DMS53 (cell line): ENCODE measurements at places on chromosomes 6 and 20.

- DNase-seq, result no peak
Observed at GRCh38 chr6:163432300-163432699, 17.8 kb downstream of the QKI start.

- DNase-seq, result no peak
Observed at GRCh38 chr6:132950566-132950965, 136.2 kb downstream of the RPS12 start.

- no peak for DNase-seq
Observed at GRCh38 chr6:39956936-39957335, 22.7 kb upstream of the MOCS1 start.

DNA sequence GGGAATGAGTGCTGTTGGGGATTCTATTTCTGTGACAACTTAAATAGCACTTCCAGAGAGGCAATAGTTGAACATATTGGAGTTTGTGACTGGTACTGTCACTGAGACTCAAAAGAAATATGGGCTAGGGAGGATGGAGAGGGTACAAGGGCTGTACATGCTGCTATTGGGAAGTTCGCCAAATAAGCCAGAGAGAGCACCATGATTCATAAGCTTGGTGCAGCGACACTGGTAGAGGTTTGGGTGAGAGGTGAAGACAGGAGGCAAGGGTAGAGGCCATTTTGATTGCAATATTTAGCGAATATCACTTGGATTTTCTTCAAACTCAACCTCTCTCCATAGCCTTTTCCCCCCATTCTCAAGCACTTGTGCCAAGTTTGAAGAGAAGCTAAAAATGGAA lies 214.3 kb downstream of the OGFRL1 start:
- no peak for DNase-seq

DNA sequence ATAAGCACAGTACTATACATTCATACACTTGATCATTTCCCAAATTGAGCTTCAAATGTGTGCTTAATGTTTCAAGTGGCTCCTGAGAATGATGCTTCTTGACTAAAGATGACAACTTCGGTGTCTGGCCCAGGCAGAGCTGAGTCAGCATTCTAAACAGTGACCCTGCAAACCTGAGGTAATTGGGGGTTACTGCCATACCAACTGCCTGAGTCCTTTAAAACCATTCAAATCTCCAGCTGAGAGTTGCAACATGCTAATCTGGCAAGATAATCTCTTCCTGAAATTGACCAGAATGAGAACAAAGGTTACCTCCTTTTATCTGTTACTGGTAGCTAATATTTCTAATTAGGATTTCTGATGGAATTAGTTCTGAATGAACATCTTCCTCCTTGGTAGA lies 8.2 kb downstream of the BACH2 start:
- no peak for DNase-seq

DNA sequence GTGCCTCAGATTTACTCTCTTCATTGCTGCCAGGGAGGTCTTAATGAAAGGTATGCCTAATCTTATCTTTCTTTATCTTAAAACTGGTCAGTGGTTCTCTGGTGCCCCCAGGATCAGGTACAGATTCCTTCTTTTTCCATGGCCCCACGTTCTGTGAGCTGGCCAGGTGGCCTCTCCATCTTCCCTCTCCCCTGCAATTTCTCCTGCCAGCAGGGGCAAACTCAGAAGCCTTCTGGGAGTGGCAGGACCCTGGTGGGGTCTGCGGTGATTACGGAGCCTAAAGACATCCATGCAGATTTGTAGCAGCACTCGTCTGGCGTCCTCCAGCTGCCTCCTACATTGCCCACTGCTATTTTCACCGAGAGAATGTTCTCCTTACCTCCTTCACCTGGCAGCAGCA lies 95.8 kb downstream of the CCDC170 start:
- no peak for DNase-seq

GRCh38 chr20:4925842-4926530 lies 75.3 kb downstream of the SLC23A2 start:
- DNase-seq, result no peak

DNA sequence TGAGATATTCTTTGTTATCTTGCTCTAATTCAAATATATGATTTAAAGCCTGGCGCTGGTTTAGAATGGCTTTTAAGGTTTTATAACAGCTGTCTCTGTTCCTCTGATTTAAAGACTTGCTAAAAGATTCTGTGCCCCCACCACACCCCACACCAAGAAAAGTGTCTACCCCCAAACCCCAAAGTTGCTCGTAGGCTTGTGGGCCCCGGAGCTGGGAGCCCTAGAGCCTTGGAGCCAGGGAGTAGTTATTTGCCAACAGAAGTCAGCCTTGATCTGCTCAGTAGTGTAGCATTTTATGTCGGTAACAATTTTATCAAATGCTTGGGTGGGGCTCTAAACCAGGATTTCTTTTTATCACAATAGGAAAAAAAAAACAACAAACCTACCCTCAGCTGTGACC lies 105.2 kb upstream of the TRAF3IP2 start:
- DNase-seq, result no peak

GRCh38 chr20:58179432-58180099 lies 48.9 kb downstream of the ANKRD60 start:
- peak; percentile 39 for DNase-seq

DNA sequence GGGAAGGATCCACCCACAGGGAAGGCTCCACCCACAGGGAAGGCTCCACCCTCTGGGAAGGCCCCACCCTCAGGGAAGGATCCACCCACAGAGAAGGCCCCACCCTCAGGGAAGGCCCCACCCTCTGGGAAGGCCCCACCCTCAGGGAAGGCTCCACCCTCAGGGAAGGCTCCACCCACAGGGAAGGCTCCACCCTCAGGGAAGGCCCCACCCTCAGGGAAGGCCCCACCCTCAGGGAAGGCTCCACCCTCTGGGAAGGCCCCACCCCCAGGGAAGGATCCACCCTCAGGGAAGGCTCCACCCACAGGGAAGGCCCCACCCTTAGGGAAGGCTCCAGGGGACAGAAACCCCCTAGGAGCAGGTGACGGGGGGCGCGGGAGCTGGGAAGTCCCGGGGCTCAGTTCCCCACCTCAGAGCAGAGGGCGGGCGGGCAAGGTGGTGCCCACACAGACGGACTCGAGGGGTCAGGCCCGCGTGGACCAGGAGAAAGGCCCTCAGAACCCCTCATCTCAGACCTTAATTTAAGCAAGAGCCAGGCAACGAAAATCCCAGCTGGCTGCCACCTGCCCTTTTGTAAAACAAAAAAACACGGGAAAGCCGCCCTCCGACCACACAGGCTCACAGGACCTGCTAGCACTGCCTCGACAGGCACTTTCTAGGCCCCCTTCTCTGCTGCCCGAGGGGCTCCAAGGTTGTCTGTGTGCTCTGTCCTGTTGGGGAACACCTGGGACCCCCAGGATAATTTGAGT lies 39.7 kb downstream of the KCNQ2 start:
- peak; percentile 21 for DNase-seq

GRCh38 chr6:154993026-154993425 lies 2.1 kb upstream of the TIAM2 start:
- DNase-seq, result no peak

DNA sequence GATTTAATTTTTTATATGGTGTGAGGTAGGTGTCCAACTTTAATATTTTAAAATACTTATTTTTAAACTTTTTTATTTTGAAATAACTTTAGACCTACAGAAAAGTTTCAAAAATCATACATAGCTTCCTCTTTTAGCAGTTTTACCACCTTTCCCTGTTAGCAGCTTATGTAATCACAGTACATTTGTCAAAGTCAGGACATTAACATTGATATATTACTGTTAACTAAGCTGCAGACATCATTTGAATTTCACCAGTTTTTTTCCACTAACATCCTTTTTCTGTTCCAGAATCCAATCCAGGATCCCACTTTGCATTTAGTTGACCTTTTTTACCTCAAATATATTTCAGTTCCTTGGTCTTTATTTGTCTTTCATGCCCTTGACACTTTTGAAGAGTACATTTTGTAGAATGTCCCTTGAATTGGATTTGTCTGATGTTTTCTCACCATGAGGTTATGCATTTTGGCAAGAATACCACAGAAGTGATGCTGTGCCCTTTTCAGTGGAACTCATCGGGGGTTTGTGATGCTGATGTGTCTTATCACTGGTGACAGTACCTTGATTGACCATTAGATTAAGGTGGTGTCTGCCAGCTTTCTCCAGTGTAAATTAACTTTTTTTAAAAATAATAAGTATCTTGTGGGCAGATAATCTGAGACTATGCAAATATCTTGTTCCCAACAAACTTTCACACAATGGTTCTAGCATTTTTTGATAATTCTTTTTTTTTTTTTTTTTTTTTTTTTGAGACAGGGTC lies 33.4 kb downstream of the TTLL9 start:
- no peak for DNase-seq

GRCh38 chr6:146850238-146850896 lies 251.6 kb downstream of the ADGB start:
- no peak for DNase-seq

- no peak for DNase-seq
Observed at GRCh38 chr6:99362678-99363268, 13.3 kb upstream of the FAXC start.

DNA sequence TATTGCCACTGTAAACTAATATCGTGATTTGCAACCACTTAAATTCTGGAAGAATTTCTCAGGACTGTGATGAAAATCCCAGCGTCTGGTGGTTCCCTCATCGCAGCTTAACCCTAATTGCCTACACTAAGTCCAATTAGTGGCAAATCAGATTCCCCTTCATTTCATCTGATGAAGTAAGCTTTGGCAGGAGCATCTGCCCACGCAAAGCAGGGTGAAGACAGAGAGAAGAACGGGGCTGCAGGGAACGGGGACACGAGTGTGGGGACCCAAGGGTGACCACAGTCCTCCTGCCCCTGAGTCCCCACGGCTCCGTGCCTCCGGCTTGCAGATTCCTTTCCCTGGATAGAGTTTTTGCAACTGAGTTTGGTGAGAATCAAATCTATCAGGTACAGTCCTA lies 159.5 kb downstream of the LY86 start:
- no peak for DNase-seq

DNA sequence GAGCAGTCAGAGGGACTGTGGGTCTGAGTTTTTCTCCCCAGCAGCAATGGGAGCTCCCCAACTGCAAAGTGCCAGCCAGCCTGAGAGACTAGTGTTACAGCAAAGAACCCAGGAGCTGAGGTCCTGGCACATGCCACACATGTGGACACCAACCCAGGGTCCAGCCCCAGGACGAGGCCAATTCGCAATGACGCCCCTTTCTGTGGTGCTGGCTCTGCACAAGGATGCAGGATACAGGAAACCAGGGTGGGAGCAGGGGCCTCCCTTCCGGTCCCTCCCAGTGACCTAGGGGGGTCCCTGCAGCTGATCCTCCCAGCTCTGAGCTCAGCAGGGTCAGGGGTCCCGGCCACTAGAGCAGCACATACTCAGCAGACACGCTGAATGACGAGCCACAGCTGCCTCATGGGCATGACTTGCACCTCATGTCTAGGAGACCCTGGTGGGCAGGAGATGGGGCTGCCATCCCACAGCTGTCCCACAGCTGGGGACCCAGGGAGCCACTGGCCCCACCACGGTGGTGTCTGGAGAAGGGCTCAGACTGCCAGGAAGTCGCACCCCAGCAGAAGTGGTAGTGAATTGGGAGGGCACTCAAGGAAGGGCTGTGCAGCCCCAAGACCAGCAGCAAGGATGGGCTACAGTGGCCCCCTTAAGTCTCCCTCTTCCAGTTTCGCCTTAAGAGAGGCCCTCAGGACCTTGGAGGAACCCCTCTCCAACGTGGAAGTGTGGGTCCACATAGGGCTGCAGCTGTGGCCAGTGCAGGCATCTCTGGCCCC lies 3.6 kb downstream of the ARFRP1 start:
- DNase-seq, result no peak

- peak; percentile 20 for DNase-seq
Observed at GRCh38 chr6:6657085-6657819, 68.7 kb downstream of the LY86 start.

DNA sequence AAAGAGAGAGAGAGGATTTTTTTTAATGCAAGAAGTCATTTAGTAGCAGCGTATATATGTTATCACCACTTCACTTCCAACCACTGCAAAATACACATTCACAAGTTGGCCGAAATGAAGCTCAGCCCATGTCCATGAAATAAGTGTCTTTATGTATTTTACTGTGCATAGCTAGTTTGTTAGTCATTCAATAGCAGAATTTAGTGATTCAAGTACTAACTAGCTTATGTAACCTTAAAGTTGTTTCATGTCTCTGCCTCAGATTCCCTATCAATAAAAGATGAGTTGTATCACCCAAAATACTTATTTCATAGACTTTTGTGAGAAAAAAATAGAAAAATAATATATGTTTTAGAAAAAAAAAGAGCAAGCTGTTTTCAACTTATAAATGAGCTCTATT lies 153.7 kb upstream of the PRDM1 start:
- no peak for DNase-seq

GRCh38 chr6:47404435-47404834 lies 73.2 kb upstream of the CD2AP start:
- DNase-seq, result no peak

DNA sequence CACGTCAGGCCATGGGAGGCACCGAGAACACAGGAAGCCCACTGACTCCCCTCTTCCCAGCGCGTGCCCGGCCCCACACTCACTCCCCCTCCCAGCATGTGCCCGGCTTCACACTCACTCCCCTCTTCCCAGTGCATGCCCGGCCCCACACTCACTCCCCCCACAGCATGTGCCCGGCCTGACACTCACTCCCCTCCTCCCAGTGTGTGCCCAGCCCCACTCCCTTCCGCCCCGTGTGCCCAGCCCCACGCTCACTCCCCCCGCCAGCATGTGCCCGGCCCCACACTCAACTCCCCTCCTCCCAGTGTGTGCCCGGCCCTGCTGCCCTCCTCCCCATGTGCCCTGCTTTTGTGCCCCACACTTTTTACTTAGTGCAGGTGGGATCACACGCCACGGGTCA lies 9.7 kb downstream of the RTEL1 start:
- no peak for DNase-seq

DNA sequence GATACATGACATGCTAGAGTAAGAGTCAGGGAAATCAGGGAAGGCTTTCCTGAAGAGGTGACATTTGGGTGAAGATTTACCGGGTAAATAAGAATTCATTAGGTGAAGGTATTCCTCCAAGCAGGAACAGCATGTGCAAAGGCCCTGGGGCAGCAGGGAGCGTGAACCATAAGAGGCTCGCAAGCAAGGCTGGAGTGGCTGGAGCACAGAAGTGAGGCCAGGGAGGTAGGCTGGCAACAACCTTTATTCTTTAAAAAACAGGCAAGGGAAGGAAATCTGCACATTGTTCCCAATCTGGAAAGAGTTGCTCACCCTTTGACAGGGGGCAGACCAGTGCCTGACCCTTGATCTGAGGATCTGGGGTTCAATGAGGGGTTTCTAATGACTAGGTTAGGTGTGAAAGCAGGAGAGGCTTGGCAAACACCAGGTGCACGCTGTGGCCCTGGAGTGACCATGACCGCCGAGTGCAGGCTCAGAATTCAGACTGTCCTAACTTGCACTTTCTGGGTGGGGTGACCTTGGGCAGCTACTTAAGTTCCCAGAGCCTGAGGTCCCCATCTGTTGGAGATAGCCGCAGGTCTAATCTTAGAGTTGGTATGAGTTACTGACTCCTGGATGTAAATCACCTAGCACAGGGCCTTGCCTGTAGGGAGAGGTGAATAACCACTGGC lies 1.9 kb downstream of the KIAA1755 start:
- DNase-seq, result no peak
